ENCODE measurements at places on chromosomes 4 and X. TPM values are rescaled to one million over a fixed set of nuclear protein-coding genes. Genes with fewer than 3 reads are reported as not detected.

DNA sequence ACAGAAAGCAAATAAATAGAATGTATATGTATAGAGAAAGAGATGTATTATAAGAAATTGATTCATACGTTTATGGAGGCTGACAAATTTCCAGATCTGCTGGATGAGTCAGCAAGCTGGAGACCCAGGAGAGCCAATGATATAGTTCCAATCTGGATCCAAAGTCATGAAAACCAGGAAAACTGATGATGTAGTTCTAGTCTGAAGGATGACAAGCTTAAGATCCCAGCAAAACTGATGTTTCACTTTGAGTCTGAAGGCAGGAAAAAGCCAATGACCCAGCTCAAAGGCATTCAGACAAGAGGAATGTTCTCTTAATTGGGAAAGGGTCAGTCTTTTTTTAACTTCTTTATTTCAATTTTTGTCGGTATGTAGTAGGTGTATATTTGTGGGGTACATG lies 102.6 kb downstream of the LHFPL1 start:
- DNase-seq, result no peak

GRCh38 chr4:119625761-119626160 lies 2.8 kb downstream of the PDE5A start:
- DNase-seq, result no peak

- peak; percentile 85 for DNase-seq
Measured at GRCh38 chr4:121551881-121552280, 144.9 kb downstream of the ANXA5 start.

DNA sequence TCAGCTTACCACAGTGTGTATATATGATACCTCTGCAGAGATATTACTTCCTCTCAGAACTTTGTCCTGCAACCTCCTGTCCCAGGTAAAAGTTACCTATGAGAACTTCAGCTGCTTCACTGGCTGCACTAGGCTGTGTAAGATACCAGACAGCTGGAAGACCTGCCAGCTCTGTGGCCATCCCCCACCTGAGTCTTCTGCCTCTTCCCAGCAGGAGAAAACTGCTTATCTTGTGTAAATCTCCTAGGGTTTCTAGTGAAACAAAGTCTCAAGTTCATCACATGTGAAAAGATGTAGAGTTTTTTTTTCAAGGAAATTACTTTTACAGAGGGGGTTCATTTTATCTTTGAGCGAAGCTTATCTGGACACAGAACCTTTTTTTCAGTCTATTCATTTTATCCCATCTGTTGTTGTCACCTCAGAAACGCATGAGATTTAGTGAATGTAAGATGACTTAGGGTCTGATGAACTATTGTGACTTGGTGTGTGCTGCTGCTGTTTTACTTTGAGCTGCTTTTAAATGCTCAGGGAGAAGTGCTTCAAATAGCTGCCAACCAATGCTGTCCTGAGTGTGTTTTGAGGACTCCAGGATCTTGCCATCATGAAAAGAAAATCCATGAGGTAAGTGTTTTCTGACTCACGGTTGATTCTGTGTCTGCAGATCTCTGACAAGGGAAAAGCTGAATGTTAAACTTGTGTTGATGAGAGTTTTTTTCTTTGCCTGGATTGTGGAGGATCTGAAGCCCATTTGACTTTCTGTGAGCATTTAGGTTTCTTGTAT lies 187.8 kb downstream of the FRAS1 start:
- no peak for DNase-seq

GRCh38 chr4:64718091-64718490 lies 308.8 kb upstream of the TECRL start:
- DNase-seq, result no peak

Gene WAS
- total RNA-seq, result not detected

DNA sequence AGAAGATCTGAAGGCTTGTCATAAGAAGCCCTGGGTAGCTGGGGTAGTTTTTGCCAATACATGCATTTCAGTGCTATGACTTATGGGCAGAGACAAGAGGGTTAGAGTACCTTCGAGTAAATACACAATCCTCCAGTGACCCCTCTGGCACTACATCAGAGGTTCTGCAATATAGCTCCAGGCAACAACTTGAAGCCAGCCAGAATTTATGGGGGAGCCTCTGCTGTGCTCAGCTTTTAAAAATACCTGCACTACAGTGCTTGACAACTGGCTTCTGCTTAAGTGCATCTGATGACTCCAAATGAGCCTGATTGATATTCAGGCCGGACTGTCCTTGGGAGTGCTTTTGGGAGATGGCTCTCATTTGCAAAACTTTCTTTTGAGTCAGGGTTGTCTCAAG lies 44.9 kb upstream of the SMAD1 start:
- DNase-seq, result no peak

Gene RADX
- 0.26 TPM for total RNA-seq

GRCh38 chr4:125096662-125097061 lies 218.1 kb upstream of the FAT4 start:
- no peak for DNase-seq

GRCh38 chr4:125483278-125483677 lies 168.5 kb downstream of the FAT4 start:
- DNase-seq, result no peak

- no peak for DNase-seq
Measured at GRCh38 chr4:13087041-13087440, 397.1 kb downstream of the RAB28 start.

Gene ZDHHC15
- total RNA-seq, result under 0.01 TPM

DNA sequence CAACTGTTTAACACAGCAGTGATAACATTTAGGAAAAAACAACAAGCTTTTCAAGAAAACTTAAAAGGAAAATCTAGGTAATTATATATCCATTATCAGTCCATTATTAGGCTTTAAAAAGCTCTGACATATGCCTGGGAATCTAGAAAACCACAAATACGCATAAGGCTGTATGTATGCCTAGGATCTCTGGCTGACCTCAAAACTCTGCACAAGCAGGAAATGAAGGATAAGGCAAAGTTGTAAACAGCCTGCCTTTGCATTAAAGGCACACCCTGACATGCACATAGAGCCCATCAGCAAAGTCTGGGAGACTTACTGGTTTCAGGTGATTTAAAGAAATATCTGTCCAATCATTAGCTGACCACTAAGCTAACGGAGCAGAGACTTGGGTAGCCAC lies 14.0 kb downstream of the TIMP1 start:
- DNase-seq, result no peak

Gene PTPN13
- under 0.01 TPM for total RNA-seq

DNA sequence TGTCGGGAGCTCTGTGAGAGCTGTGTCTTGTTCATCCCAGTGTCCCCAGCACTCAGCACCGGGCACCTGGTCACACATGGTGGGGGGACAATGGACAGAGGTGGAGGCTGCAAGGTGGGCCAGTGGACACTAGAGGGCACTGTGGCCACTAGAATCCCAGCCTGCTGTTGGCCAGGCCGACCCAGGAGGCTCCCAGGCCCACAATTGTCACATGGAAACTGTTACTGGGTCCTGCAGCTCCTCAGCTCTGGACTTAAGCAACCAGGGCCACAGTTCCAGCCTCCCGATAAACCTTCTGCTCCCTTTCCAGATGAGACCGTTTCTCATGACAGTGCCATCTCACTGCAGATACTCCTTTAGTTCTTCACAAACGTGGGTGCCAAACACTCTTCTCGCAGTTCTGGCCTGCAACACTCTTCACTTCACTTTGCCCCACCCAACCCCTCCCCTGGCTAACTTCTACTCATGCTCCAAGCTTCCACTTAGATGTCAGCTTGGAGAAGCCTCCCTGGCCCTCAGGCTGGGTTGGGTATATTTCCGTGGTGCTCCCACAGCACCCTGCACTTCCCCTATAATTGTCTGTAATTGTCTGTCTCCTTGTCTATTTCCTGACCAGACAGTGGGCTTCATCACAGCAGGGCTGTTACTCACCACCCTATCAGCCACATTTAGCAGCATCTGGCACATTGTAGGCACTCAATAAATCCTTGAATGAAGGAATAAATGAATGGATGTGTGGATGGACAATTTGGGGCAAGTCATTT lies 3.5 kb upstream of the IQSEC2 start:
- peak; percentile 49 for DNase-seq

DNA sequence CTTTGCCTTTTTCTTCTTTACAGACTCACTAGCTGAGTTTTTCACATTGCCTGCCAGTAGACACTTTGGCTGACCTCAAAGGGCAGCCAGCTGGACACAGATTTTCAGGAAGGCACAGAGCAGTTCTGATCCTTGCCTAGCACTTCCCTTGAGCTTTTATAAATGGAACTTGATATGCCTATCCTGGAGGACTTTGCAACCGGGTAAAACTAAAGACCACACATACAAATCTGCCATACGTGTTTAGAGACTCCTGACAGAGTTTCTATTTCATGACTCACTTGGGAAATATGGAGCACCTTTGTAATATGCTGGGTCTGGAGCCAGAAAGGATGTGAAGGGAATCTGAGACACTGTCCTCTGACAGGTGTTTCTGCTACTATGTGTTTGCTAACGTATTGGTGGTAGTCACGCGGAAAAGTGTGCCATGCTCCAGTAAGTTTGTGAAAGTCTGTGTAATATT lies 56.7 kb upstream of the RASSF6 start:
- DNase-seq, result peak; percentile 30

Gene USP17L22
- not detected for total RNA-seq

DNA sequence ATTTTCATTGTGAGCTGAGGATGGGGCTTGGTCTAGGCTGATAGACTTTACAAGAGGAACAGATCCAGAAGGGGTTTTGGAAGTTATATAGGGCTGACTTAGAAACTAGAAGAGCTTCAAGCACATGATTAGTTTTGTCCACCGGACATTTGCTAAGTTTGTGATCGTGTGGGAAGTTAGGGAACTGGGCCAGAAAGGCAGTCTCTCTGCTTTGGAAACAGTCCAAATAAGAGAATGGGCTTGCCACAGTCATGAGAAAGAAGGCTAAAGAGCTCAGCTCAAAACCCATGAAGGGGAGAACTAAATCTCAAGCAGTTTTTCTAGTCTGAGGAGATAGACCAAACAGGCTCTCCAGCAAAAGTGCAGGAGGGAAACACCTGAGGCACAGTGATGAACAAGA lies 67.8 kb downstream of the ZNF674 start:
- peak; percentile 18 for DNase-seq

DNA sequence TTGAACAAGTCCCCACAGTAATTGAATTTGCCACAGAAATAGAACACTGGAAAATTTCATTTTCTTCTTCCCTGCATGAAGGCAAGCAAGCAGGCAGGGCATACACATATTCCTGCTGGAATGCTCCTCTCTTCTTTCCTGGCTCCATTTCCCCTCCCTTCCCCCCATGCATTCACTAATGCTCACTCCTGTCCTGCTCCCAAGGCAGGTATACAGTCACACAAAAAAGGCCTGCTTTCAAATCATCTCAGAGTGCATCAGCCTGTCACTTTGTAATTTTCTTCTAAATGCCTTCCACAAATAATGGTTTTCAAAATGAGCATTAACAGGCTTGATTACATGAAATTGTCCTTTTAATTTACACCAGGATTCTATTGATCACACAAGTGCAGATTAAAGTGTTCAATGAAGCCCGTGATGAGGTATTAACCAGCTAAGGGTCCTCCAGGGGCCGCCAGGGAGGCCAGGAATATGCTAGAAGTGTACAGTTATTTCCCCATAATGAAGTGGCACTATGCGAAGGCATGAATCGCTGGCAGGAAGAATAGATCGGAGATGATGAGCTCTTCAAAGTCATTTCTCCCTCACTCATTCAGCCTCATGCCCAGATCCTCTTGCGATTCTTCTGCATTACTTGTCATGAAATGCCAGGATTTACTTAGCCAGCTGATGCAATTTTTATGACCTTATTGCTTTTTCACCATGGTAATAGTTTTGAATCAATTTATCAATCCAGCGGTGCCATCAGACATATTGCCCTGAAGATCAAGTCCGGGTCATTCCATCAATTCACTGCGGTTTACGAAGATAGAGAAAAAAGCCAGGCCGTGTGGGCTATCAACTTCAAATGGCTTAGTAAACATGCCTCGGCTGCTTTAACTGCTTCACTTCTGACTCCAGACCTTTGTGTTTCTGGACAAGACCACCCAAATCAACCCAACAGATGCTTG lies 243.5 kb downstream of the GPAT3 start:
- DNase-seq, result no peak

Gene TSPAN6
- total RNA-seq, result 67.5 TPM

- DNase-seq, result peak; percentile 10
Measured at GRCh38 chrX:49934148-49934547, 11.8 kb downstream of the CLCN5 start.

DNA sequence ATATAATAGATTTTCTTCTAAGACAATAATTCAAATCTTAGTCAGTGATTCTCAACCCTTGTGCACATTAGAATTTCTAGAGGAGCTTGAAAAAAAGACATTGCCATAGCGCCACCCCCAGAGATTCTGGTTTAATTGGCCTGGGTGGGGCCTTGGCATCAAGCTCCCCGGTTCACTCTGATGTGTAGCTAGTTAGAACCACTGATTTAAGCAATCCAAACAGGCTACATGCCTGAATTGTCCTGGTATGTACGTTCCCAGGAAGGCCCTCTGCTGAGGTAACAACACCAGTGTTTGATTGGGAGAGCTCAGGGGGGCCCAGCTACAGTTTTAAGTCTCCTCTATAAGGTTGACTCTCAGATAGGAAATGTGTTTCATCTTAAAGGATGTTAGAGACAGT lies 1.3 kb upstream of the ATP10D start:
- no peak for DNase-seq

- no peak for DNase-seq
Measured at GRCh38 chr4:144739511-144740033, 93.6 kb downstream of the HHIP start.

DNA sequence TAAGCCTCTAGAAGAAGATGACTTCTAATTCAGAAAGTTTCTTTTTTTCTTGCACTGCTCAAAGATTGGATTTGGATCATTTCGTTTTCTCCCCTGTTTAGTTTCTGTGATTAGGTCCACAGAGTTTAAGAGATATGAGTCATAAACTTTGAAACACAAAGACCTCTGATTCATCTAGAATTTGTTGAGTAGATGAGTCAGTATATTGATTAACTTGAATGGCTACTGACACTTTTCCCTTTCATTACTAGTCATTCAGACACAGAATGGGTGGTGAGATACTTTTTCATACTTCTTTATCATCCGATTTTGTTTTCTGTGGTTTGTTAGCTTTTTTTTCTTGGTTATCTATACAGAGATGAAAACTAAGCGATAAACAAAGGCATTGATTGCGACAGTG lies 34.1 kb upstream of the AFF2 start:
- no peak for DNase-seq

DNA sequence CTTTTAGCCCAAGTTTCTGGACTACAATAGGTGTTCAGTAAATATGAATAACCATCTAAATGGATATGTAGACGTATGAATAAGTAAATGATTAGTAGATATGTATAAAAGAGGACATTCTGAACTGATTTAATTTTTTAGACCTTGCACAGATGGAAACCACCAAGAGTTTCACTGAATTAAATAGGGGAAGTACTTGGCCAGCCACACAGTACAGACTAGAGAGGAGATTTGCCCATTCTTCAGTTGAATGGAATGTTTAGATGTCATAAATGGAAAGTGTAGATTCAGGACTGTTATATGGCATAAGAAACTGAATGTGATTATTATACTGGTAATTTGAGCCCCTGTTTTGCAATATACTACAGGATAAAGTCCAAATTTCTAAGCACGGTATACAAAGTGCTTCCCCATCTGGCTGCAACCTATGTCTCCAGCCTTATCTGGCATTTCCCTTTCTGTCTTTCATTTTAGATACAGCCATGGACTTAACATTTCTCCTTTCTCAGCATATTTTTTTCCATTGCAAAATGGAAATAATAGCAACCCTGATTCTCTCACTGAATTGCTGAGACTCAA lies 137.8 kb upstream of the HS3ST1 start:
- no peak for DNase-seq

Gene CLCN4
- total RNA-seq, result 6.3 TPM

- no peak for DNase-seq
Measured at GRCh38 chr4:185896817-185897488, 85.0 kb upstream of the SORBS2 start.

Measured in dermis microvascular lymphatic vessel endothelial cell (primary cell).